ENCODE measurements at places on chromosomes 1 and 21. TPM values are rescaled to one million over a fixed set of nuclear protein-coding genes. Genes with fewer than 3 reads are reported as not detected.

DNA sequence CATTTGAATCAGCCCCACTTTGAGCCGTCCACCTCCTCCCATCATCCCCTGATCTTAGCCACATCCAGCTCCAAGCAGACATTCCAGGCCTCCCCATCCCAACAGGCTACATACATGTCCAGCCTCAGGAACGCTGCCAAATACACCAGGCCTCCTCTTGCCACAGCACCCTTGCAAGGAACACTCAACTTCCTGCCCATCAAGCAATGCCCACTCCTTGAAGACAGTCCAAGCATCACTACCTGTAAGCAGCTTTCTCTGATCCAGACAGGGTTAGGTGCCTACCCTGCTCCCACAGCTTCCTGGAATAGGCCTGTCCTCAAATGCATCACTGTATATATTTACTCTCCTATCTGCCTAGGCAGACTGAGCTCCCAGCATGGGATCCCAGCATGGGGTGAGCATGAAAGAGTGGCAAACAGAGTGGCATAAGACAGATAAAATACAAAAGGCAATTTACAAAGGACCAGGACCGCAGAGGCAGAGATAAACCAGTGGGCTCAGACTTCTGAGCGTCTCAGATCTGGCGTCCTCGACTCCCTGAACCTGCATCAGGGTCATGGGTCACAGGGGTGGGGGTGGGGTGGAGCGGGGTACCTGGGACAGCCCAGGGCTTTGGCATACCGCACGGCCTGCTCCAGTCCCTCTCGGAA, 816 bp downstream of the HYI start:
- peak; percentile 22 for DNase-seq

The NTRK1 gene
- total RNA-seq: not detected

The FMO5 gene
- 0.30 TPM for total RNA-seq

DNA sequence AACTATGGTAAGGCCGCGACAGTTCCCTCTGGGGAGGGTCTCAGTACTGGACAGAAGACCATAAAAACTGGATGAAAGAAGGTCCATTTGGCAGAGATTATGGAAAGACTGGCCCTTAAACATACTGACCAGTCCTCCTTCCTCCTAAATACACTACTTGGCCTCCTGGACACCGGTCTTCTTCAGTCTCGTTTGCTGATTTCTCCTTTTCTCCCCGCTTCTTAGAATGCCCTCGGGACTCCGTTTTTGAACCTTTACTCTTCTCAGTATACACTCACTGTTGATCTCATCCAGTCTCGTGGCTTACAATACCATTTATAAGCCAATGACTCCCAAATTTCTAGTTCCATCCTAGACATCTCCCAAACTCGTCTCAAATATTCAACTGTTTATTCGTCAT, 694 bp upstream of the MRPL9 start:
- DNase-seq: no peak

- no peak for DNase-seq
These were observed 12.0 kb downstream of the PGBD5 start for GRCh38 chr1:230414102-230414501.
